ENCODE measurements at places on chromosomes 3 and 15.

DNA sequence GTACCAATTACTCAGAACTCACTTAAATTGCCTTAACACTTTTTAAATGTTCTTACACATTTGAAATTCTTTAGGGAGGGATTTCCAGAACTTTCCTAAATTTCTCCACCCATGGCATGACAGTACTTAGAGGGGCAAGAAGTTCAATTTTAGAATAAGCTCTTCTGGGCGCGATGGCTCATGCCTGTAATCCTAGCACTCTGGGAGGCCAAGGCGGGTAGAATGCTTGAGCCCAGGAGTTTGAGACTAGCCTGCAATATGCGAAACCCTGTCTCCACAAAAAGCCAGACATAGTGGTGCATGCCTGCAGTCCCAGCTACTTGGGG is 10.6 kb downstream of the FAM131A start:
- no peak for DNase-seq

DNA sequence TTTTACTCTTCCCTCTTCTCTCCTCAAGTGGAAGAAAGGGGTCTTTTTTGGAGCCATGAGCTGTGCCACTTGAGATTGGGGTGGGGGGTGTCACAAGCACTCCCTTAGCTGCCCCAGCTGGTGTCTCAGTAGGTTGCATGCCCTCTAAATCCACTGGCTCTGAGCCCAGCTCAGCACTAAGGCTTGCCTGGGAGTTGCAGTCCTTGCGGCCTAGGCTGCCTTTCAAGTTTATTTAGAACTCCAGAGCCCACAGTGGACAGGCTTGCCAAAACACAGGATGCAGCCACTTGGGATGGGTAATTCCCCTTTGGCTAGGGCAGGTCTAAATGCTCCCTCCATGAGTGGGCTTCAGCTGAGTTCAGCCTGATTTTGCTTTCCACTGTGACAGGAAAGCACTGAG is 24.7 kb downstream of the C3orf20 start:
- DNase-seq, result no peak

DNA sequence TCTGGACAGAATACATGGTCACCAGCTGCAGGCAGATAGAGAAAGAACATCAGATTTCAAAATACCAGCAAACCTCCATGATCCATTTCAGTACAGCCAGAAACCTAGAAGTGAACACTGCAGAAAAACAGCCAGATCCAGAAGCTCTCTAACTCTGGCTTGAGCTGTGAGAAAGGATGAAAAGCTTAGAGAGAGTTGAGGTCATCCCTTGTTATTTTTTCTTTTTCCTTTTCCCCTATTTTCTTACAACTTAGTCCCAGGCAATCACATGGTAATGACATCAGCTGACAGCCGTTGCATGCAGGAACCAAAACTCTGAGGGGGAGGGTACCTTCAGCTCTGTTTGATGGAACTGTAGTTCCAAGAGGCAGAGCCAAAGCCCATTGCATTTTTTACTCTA is 113.2 kb downstream of the TCF12 start:
- DNase-seq, result peak; percentile 62

DNA sequence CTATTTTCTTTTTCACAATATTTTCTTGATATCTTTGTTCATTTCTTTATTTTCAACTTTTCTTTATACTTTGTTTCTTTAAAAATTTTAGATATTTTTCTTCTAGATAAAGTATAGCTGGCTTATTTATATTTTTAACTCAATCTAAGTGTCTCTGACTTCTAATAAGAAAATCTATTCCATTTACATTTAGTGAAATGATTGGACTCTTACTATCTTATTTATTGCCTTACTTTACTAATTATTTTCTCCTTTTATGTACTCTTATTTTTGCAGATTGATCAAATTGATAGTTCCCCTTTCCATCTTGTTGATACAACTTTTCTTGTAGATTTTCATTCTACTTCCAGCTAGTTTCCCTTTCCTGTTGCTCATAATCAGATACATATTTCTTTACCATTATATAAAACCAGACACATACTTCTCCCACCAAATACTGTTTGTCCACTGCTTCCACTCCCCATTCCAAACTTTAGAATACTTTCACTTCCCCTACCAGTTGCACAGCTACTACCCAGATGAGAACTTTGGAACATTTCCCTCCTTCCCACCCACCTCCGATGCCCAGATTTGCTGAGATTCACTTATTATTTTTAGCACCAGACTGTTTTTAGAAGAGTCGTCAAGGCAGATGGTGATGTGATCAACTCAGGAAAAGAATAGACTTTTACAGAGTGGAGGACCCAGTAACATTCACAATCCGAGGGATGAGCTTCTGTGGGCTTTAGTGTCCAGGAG is 151.5 kb downstream of the LIPC start:
- DNase-seq, result no peak

- no peak for DNase-seq
Observed at GRCh38 chr3:188993181-188993580, 178.6 kb upstream of the TPRG1 start.

DNA sequence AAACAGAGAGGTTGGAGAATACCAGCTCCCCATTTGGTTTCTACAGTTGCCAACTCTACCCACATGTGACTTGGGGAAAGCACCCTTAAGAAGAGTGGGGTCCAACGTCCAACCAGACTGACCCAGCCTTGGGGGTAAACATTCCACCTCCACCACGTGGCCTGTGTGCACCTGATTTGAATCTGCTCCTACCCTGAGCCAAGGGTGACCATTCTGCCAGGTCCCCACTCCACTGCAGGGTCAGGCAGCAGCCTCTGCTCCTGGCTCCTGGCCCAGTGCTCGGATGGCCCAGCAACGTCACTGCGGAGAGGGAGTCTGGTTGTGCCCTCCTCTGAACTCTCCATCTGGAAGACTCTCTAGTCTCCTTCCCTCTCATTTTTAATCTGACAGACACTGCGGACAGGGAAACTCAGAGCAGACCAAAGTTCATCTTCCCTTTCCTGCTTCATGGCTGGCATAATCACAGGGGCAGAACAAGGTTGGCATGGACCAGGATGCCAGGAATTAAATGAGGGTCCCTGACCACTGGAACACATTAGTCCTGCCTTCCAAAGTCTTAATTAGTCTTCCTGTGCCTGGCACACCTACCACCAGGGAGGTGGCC is 29.4 kb downstream of the FHIT start:
- no peak for DNase-seq

- DNase-seq, result no peak
Observed at GRCh38 chr15:48132874-48133273, 12.1 kb downstream of the SLC24A5 start.

DNA sequence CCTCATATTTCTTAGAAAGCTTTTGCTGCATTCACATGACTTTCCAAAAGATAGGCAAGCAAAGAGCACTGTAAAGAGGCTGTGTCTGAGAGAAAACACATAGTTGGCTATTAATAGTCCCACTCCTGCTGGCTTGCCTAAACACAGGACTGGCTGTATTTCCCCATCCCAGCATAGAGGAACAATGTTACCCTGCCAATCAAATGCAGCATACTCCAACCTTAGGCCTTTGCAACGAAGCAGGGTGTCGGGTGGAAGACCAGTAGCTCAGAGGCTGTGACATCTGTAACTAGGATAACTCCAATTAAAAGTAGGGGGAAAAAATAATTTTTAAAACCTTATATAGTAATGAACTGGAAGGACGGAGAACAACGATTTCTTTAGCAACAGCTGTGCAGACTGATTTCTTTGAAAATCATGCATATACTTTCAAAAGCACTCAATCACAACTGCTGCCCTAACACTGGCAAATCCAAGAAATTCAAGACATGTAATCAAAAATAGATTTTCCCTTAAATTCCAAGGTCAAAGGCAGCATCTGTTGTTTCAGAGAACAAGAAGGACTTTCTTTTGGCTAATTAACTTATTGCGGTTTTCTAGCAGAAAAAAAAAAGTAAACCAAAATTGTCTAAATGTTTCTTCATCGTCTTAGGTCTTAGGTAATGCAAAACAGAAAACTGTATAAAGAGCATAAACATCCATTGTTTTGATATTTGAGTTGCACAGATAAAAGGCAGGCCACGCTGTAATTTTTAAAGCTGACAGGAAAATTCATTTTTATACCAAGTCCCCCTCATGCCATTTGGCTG is 139.3 kb downstream of the TNIK start:
- DNase-seq, result no peak

- no peak for DNase-seq
Observed at GRCh38 chr15:26937134-26937533, 33.8 kb upstream of the GABRG3 start.

DNA sequence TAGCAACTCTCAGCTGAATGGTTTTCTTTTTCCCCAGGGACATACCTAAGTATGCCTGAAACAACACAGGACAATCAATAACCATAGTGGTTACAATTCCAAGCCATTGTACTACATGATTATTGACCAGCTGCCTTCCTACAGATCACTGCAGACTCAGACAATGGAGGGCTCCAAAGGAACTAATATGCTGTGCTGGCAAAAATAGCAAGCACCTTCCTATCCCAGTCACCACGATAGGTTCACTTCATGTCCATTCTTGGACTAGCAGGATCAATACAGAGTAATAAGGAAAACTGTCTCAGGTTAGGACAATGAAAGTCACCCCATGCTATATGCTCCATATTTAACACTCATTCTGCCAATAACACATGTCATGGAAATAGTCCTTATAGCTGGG is 17.5 kb upstream of the TM4SF19 start:
- no peak for DNase-seq

DNA sequence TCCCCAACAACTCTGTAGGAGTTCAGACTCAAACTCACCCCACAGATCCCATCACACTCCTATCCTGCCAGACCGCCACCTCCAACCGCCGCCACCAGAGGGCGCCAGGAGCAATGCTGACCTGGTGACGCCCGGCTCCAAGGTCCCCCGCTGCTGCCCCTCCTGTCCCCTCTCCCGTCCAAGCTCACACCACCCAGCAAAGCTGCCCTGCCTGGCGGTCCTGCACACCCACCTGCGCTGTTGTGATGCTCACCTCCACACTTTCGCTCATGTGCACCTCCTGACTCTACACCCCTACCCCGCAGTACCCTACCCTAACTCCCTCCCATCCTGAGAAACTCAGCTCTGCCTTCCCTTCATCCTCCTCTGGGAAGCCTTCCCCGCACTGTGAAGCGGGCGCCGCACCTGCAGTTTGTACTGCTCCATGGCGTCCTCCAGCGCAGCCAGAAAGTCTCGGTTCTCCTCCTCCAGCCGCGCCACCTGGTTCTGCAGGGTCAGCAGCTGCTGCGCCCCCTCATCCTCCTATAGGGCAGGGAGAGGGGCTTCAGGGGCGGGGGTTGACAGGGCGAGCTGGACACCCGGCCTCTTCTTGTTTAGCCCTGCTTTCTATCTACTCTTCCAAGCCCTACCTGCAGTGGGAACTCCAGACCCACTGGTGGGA is 7.9 kb downstream of the KIF7 start:
- no peak for DNase-seq

GRCh38 chr3:102733791-102734563 is 299.2 kb downstream of the ZPLD1 start:
- DNase-seq, result peak; percentile 69

DNA sequence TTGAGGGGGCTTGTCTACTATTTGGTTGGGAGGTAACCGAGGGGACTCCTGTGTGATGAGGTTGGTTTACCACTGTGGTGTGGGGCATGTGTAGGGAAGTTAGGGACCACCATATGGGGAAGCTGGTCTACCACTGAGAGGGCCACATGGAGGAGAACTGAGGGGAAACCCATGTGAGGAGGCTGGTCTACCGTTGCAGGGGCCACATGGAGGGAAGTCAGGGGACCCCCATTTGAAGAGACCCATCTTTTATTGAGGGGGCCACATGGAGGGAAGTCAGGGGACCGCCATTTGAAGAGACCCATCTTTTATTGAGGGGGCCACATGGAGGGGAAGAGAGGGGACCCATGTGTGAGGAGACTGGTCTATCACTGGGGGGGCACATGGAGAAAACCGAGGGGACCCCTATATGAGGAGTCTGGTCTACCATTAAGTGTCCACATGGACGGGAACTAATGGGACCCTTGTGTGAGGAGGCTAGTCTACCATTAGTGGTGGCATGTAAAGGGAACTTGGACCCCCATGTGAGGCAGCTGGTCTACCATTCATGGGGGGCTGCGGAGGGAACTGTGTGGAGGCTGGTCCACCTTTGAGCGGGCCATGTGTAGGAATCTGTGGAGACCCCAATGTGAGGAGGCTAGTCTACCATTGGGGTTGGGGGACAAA is 165.5 kb downstream of the FBLN2 start:
- no peak for DNase-seq

GRCh38 chr15:28977377-28978010 is 91.7 kb downstream of the APBA2 start:
- DNase-seq, result peak; percentile 98

- DNase-seq, result no peak
Observed at GRCh38 chr15:44317423-44318058, 29.0 kb downstream of the GOLM2 start.

GRCh38 chr3:48467110-48467454 is 20.5 kb downstream of the ATRIP start:
- DNase-seq, result no peak

DNA sequence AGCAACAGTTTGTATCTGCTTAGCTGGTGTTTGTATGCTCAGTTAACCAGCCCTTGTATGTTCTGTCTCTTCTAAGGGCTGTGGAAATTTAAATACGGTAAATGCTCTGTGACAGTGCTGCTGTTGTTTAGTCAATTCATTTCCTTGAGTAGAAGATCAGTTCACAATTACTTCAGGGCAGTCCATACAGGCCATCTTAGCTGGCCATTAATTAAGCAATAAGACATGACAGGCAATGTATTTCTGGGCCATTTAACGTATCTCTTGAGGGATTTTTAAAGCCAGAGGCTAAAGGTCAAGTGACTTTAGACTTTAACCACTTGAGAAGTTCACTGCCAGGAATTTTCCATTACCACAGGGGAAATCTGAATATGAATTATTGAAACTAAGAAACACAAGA is 351.8 kb downstream of the ZIC1 start:
- DNase-seq, result no peak

DNA sequence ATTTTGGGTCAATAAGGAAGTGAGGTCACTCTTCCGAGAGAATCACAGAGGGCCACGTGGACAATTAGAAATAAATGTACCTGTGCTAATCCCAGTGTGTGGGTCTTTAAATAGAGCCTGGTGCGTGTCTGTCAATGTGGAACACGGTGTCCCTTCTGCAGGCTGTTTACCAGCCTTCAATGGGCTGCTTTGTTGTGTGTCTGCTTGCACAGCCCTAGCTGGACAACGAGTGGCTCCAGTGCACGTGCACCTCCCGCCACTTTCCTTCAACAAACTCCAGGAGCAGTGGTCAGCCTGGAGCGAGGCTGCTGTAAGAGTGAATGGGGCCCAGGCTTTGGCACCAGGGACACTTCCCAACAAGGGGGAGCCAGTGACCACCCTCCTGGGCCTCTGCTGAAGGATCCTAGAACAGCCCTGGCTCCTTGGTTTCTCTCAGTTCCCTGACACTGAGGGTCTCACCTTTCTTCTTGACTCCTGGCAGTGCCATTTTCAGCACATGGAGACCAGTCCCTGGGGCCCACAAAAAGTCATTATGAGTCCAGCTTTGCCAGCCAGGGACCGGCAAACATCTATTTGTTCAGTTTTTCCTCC is 76.1 kb downstream of the ISG20 start:
- DNase-seq, result no peak

Measured in retinal pigment epithelial cell (primary cell).